DND-41 (cell line): ENCODE measurements at places on chromosomes 4 and X.

DNA sequence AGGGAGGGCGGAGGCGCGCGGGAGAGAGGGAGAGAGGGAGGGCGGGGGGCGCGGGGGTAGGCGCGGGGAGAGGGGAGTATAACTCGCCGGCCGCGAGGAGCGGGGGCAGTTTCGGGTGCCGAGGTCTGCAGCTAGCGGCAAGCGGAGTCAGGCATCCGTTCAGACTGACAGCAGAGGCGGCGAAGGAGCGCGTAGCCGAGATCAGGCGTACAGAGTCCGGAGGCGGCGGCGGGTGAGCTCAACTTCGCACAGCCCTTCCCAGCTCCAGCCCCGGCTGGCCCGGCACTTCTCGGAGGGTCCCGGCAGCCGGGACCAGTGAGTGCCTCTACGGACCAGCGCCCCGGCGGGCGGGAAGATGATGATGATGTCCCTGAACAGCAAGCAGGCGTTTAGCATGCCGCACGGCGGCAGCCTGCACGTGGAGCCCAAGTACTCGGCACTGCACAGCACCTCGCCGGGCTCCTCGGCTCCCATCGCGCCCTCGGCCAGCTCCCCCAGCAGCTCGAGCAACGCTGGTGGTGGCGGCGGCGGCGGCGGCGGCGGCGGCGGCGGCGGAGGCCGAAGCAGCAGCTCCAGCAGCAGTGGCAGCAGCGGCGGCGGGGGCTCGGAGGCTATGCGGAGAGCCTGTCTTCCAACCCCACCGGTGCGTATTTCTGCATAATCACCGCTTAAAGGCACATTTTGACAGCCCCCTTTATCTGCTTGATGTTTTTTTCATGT lies at the start of gene POU4F2:
POU4F2 (plus strand) TSS at position 108 of the 720 bp plus-strand sequence; CDS start at position 356, 248 bp downstream.
- no peak for DNase-seq

DNA sequence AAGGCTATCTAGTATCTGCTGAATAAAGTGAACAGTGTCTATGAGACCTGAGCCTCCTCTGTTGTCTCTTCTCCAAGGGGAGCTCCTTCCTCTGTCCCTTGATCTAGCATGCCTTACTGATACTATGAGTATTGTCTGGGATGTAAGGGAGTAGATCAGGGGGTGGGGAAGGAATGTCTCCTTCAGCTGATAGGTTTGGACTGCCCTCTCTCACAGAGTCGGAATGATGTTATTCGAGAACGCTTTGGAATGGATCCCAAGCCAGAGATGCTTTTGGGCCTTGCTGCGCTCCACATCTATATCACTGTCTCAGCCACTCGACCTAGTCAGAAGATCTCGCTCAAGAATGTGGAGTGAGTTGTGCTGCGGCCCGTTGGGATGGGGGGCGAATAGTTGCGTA lies 68.3 kb upstream of the PRPS1 start:
- DNase-seq, result no peak

- DNase-seq, result no peak
Observed at GRCh38 chr4:6458528-6458927, 13.9 kb downstream of the PPP2R2C start.

DNA sequence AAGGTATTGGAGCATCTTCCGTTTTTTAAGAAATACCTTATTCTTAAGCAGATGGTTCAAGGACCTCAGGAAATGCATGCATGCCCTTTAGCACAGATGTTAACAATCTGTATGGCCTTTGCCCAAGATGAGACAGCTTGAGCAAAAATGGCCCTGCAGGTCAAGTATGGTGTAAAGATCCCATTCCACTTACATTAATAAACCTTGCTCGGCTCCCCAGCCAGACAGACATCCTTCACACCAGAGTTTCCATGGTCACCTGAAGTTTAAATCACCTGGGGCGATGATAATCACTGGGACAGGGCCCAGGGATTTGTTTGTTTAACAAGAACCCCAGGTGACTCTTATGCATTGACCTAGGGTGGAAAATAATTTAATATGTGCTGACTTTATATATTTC lies 287.0 kb upstream of the NOCT start:
- DNase-seq, result no peak

DNA sequence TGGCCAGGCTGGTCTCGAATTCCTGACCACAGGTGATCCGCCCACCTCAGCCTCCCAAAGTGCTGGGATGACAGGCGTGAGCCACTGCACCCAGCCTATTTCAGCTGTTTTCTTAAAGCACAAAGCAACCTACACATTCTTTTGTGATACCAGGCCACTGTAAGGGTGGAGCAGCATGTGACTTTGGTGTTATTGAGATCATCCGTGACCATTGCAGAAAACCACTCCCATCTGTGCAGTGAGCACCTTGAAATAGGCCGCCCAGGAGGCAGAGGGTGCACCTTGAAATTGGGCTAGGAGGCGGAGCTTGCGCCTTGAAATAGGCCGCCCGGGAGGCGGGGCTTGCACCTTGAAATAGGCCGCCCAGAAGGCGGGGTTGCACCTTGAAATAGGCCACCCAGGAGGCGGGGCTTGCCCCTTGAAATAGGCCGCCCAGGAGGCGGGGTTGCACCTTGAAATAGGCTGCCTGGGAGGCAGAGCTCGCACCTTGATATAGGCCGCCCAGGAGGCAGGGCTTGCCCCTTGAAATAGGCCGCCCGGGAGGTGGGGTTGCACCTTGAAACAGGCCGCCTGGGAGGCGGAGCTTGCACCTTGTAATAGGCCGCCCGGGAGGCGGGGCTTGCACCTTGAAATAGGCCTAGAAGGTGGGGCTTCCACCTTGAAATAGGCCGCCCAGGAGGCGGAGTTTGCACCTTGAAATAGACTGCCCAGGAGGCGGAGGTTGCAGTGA lies 9.0 kb upstream of the SLC25A6 start:
- no peak for DNase-seq

- no peak for DNase-seq
Observed at GRCh38 chr4:66569228-66569627, 898.9 kb upstream of the EPHA5 start.

GRCh38 chrX:16934185-16934584 lies 12.3 kb upstream of the REPS2 start:
- no peak for DNase-seq

- no peak for DNase-seq
Observed at GRCh38 chrX:22105231-22105630, 73.1 kb downstream of the PHEX start.

DNA sequence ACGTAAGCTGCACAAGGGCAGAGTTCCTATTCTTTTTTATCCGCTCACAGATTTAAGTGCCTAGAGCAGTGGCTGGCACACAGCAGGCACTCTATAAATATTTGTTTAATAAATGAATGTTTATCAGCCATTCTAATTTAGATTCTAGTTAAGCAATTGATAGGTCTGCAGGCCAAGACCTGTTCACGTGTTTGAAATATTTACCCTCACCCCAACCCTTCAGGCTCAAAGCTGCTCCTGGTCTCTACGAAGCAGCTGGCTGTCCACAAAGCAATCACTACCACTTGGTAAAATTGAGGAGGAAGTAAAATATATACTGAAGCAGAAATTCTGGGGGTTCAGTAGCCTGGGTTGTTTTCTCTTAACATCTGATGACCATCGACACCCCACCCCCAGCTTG lies 158.1 kb downstream of the MGST2 start:
- DNase-seq, result no peak

DNA sequence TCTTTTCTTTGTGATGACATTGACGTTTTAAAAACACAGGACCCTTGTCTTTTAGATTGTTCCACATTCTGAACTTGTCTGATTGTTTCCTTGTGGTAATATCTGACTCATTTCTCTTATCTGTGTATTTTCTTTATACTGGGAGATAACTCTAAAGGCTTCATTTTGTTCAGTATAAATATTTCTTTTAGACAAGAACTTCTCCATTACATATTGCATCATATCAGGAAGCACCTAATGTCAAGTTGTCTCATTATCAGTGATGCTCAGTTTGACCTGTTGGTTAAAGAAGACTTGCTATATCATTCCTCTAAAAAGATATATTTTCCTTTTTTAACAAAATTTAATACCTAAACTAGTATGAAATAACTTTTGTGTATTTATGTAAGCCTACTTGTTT lies 152.3 kb upstream of the BMP3 start:
- DNase-seq, result no peak

DNA sequence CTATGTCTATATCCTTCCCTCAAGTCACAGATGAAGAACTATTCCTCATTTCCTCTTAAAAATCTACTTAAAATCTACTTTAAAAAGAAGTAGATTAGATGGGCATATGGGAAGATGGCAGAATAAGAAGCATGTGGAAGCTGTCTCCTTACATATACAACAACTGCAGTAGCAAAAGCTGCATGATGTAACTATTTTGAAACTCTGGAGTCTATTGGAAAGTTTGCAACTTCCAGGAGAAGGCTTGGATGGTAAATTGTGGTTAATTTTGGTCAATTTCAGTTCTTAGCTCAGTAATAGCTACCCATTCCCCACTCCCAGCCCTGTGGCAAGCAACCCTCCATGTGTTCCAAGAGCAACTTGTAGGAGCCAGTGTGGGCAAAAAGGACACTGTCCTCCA lies 36.9 kb downstream of the MORC4 start:
- DNase-seq, result no peak

GRCh38 chrX:22313766-22314165 lies 41.1 kb downstream of the CBLL2 start:
- DNase-seq, result no peak

- no peak for DNase-seq
Observed at GRCh38 chr4:100590325-100590724, 72.5 kb upstream of the EMCN start.

DNA sequence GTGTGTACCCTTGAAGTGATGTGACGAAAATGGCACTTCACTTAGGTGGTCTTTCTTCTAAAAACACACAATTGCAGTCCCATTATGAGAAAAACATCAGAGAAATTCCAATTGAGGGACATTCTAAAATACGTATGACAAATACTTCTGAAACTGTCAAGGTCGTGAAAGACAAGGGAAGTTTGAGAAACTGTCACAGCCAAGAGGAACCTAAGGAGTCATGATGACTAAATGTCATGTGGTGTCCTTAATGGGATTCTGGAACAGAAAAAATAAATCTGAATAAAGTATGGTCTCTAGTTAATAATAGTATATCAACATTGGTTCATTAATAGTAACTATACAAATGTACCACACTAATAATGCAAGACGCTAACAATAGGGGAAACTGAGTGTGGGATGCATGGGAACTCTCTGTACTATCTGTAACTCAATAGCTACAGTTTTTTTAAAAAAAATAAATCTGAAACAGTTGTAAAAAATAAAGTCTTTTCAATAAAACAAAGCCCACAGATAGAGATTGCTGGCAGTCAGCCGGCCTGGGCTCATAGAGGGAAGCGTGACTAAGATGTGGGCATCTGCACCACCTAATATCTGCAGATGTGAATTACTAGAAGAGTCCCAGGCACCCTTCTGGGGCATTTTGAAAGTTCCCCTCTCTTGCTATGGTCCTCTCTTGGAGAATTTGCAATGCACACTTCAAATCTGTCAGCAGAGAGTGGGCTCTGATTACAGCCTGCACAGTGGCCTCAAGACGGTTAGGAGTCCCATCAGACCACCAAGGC lies 47.6 kb downstream of the MID1IP1 start:
- DNase-seq, result no peak

DNA sequence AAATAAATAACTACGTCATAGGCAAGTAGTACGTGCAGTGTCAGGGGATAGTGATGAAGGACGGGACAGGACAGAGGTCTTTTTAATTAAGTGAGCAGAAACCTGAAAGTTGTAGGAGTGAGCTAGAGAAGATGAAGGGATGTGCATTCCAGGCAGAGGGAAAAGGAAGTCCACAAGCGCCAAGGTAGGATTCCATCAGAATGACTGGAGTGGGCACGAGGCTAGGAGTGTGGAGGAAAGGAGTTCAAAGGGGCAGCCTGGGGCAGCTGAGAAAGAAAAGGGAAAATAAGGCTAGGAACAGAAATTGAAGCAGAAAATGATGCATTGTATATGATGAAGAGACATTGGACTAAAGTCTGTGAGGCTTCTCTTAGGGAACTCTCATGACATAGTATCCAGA lies 192.2 kb upstream of the TLL1 start:
- DNase-seq, result no peak

GRCh38 chrX:151762802-151763201 lies 28.3 kb downstream of the CNGA2 start:
- no peak for DNase-seq

- DNase-seq, result no peak
Observed at GRCh38 chr4:20544645-20545044, 155.6 kb upstream of the PACRGL start.

DNA sequence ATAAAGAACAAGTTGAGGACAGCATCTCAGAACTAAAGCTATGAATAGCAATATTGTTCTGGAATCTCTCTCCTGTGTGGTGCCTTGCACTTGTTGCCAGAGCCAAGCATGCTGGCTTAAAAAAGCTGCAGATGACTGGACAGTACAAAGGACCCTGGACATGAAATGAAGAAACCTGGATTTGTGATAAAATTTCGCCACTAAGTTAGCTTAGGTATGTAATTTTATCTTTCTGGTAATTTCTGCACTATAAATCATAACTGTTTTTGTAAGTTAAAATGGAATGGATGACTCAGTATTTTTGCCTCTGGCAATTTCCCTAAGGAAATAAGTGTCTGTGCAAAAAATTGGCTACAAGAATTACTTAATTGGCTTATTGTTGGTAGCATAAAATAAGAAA lies 317.2 kb downstream of the CAMK2D start:
- no peak for DNase-seq

GRCh38 chr4:175440786-175441185 lies 371.3 kb downstream of the GPM6A start:
- DNase-seq, result no peak

DNA sequence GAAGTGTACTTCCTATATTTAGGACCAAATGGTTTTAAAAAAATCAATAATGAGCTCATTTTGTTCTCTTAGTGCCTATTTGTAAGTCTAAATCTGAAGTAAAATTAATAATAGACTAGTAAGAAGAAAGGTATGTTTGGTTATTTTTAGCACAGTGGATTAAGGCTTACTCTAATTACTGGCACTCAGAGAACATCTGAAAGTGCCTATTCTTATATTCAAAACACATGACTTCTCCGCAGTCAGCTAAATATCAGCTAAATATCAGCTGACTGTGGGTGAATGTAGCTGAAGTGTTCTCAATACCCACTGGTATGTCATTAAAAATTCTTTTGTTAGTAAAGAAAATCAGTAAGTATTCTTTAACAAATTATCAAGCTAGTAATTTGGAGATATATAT lies 6.0 kb downstream of the AP1S2 start:
- DNase-seq, result no peak

DNA sequence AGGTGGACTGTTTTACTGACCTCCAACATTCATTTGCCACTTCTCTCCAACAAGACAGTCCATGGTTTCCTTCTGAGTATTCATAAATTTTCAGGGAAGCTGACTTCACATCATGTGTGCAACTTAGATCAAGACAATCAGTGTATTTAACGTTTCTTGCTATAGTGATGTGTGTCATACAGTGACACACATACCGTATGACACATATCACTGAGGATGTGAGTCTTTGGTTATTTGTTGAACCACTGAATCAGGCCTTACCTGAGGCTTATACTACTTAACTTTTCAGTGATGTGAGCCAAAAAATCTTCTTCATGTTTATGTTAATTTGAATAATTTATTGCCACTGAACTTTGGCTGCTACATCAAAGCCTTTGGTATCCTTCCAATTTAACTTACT lies 166.8 kb downstream of the BMPR1B start:
- DNase-seq, result no peak
